Right ventricle myocardium inferior (tissue), 1 donor: ENCODE measurements at places on chromosomes 13 and 19.

DNA sequence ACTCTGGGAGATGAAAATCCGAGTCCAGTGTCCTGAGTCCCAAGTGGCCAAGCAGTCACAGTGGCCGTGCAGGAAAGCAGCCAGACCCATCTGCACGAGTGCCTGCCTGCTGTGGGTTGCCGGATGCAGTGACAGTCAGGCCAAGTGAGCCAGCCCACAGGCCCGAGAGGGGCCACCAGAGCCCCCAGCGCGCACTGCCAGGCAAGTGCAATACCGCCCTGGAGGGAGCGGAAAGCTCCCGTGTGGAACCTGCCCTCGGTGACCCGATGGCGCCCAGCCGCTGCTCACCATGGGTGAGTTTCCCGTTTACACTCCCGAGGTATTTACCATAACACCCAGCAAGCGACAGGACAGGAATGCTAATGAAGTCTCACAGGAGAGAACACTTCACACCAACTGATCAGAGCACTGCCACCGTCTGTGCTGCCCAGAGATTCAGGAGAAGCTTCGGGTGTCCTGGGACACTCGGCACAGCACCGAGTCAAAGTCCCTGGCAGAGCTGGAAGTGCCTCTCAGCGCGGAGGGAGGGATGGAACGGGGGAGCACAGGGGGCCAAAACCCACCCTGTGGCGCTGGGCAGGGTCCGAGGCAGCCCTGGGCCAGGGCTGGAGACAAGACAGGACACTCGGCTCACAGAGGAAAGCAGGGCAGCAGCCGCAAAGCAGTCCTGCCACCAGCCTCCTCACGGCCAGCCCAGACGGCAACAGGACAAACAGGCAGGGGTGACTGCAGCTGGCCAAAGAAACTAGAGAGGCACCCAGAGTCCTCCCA lies 21.3 kb upstream of the TINCR start:
- no peak for DNase-seq

GRCh38 chr19:45995715-45996385 lies 583 bp downstream of the CCDC61 start:
- DNase-seq, result no peak

DNA sequence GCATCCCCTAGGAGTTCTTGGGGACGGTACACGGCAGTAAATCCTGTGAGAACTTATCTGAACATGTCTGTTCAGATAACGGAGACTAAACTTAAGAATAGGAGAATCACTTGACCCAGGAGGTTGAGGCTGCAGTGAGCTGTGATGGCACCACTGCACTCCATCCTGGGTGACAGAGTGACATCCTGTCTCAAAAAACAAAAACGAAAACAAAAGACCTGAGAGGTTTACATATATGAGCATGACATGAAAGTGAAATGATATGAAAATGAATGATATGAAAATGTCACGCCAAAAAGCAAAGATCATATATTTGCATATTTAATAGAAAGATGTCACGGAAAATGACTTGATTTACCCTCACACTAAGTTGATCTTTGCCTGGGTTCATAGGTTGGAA lies 5.8 kb downstream of the ZNF175 start:
- no peak for DNase-seq

DNA sequence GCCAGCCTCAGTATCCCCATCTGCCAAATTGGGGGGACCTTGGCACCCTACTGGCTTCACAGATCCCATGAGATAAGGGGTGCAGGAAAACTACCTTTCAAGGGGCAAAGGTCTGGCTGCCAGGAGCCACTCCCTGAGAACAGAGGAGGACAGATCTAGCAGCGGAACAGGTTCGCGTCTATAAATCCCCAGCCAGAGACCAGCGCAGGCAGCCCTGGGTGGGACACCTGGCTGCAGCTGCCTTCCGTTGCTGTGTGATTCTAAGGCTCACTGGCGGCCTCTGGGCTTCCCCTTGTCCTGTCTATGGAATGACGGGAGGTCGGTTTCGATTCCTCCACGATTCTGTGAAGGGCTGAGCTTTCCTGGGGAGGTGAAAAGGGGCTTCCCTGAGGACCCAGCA lies 7.3 kb downstream of the RELB start:
- no peak for DNase-seq

- DNase-seq, result peak; percentile 73
Measured at GRCh38 chr13:40442231-40442630, 224.2 kb downstream of the FOXO1 start.
